Skin of body (tissue), 3 donors: ENCODE measurements at places on chromosomes 16 and 17. TPM values are rescaled to one million over a fixed set of nuclear protein-coding genes. Genes with fewer than 3 reads are reported as not detected.

CDRT15L2 gene
- total RNA-seq: not detected

HOXB1 gene
- not detected for total RNA-seq

AP2B1 gene
- 52.1 TPM for total RNA-seq

B3GNT9 gene
- 14.8 TPM for total RNA-seq

CMTM2 gene
- total RNA-seq: 2.5 TPM

ZSCAN10 gene
- not detected for total RNA-seq

SKA2 gene
- 42.2 TPM for total RNA-seq

RRAD gene
- 2.8 TPM for total RNA-seq

KRTAP9-4 gene
- 6.5 TPM for total RNA-seq

KCTD19 gene
- total RNA-seq: 0.20 TPM

SLC6A2 gene
- 4.1 TPM for total RNA-seq

CA10 gene
- total RNA-seq: 0.89 TPM

ADORA2B gene
- 11.2 TPM for total RNA-seq

HSF5 gene
- under 0.01 TPM for total RNA-seq

SLC22A31 gene
- total RNA-seq: 2.6 TPM

IRX3 gene
- total RNA-seq: 13.1 TPM

HOXB7 gene
- 2.7 TPM for total RNA-seq

UMOD gene
- total RNA-seq: not detected

PEMT gene
- total RNA-seq: 18.8 TPM

RNF222 gene
- 3.3 TPM for total RNA-seq

TBC1D16 gene
- total RNA-seq: 18.3 TPM

ST6GALNAC1 gene
- not detected for total RNA-seq

SLC38A8 gene
- total RNA-seq: not detected

FBXO39 gene
- 0.30 TPM for total RNA-seq

TBC1D3K gene
- total RNA-seq: not detected

C17orf58 gene
- 11.1 TPM for total RNA-seq

TM4SF5 gene
- total RNA-seq: not detected

LITAFD gene
- not detected for total RNA-seq

LRRC37A gene
- 2.5 TPM for total RNA-seq

ASGR1 gene
- 3.7 TPM for total RNA-seq

CAVIN1 gene
- 178 TPM for total RNA-seq

ATP2C2 gene
- total RNA-seq: 25.9 TPM

PLA2G10 gene
- not detected for total RNA-seq

SNX20 gene
- total RNA-seq: 1.4 TPM

CNTNAP1 gene
- total RNA-seq: 8.3 TPM

DBF4B gene
- total RNA-seq: 3.9 TPM

HSD17B2 gene
- total RNA-seq: 12.4 TPM

RNF213 gene
- 59.0 TPM for total RNA-seq

METTL2A gene
- 20.1 TPM for total RNA-seq

EPX gene
- 1.9 TPM for total RNA-seq

PRSS8 gene
- total RNA-seq: 9.6 TPM

PRSS33 gene
- not detected for total RNA-seq

LGALS9B gene
- total RNA-seq: 1.2 TPM

TAC4 gene
- not detected for total RNA-seq

HLF gene
- 10.3 TPM for total RNA-seq

TTC19 gene
- total RNA-seq: 39.5 TPM
